ENCODE measurements at places on chromosomes 7 and 10.

- DNase-seq, result no peak
Observed at GRCh38 chr7:126656165-126656564, 596.6 kb downstream of the GRM8 start.

DNA sequence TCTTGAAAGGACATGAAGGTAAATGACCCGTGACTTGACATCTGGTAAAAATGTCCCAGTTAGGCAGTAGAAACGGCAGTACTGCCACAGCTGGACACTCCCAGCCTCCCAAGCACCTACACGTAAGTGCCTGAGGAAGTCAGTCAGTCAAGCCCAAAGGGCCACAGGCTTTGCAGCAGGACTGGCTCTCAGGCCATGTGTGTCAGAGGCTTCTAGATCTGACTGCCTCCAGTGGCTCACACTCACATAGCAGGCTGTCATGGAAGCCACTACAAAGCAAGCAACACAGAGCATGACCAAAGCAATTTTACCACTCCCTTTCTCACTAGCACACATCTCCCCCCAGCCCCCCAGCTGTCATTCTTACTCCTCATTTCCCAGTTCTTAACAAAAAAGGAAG, 17.8 kb upstream of the CCNJ start:
- DNase-seq, result no peak

- no peak for DNase-seq
Observed at GRCh38 chr10:130547368-130547767, 411.2 kb downstream of the GLRX3 start.

DNA sequence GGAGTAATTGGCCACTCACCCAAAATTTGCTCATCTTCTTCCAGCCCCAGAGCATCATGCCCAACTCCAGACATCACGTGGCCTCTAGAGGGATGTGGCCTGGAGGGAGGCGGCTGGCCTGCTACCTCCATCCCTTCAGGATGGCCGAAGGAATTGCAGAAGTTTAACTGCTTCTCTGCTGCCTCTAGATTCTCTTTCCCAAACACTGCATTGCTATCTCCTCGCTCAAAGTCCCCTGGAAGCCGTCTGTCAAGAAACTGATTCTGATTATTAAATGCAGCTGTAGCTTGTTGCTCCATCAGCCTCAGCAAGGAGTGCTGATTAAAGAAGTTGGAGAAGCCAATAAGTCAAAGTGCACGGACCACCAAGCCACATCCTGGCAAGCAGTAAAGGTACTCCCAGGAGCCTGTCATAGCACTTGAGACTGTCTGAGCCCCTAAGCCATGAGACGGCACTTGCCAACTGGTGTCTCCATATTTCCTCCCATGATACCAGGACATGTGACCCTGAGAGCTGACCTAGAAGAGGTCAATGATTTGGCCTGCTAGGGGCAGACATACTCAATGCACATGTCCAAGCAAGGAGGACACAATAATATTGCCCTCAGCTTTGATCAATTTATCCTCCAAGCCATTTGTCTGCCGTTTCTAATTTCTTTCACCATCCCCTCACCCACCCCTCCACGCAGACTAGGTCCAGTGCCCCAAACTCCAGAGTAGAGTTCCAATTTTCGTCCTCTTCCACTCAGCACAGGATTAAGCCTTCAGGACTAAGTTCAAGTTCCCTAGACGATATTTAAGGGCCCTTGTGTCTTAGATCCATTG, 84.2 kb downstream of the TBXAS1 start:
- DNase-seq, result no peak

DNA sequence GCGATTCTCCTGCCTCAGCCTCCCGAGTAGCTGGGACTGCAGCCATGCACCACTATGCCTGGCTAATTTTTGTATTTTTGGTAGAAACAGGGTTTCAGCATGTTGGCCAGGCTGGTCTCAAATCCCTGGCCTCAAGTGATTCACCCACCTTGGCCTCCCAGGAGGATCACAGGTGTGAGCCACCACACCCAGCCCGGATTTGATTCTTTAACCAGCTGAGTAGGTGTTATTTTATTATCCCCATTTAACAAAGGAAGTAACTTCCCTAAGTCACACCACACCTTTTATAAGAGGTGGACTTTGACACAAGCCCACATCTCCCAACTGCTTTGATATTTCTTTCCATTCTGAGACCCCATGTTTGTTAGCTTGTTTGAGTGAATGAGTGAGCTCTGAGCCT, 25.0 kb downstream of the SLC25A28 start:
- no peak for DNase-seq

DNA sequence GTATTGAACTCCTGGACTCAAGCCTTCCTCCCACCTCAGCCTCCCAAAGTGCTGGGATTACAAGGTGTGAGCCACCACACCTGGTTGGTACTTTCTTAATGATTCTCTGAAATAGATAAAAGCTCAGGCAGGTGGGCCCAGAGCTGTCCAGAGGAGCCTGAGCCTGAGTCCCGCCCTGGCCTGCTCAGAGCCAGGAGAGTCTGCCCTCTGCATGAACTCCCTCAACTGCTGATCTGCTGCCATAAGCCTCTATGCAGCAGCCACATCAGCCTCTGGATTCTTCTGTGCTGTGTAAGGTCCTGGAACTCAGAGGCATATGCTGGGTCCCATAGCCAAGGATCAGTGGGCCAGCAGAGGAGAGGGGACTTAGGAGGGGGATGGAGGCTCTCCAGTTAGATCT, 23.1 kb upstream of the DDIT4 start:
- DNase-seq, result no peak

- DNase-seq, result no peak
Observed at GRCh38 chr7:78510580-78511188, 712.1 kb downstream of the PHTF2 start.

- no peak for DNase-seq
Observed at GRCh38 chr7:18037609-18038008, 10.0 kb upstream of the PRPS1L1 start.

- no peak for DNase-seq
Observed at GRCh38 chr7:51243631-51244030, 73.0 kb downstream of the COBL start.

DNA sequence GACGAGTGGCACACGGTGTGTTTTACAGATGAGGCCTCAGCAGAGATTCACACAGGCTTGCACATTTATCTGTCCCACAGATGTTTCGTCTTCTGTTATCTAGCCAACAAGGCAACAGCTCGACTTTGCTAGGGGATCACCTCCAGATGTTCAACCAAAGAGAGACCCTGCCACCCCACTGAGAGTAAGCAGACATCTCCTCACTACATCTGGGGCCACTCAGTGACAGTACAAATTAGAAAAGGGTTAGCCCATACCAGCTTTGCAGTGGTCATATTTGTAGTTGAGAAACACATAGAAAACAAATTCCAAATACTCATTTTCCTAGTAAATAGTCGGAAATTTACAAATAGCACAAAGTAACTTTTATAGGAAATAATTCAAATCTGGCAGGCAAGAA, 164.2 kb downstream of the HDAC9 start:
- DNase-seq, result no peak

DNA sequence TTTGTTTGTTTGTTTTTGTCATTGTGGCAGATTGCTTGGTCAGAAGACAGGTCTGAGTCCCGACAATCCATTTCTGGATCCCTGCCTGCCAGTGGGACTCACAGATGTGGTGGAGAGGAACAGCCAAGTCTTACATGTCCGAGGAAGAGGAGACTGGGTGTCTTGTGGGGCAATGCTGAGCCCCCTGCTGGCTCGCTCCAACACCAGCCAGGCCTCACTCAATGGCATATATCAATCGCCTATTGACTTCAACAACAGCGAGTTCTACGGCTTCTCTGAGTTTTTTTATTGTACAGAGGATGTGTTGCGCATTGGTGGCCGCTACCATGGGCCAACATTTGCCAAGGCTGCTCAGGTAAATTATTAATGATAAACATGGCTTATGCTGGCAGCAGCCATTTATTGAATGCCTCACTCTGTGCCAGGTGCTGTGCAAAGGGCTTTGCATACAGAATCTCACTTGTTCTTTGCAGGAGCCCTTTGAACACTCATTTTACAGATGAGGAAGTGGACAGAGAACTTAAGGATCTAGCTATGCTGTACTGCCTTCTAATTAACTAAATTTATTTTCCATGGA, 33.3 kb downstream of the COX15 start:
- DNase-seq, result no peak

GRCh38 chr7:52962402-52963076, 72.9 kb upstream of the POM121L12 start:
- no peak for DNase-seq

- no peak for DNase-seq
Observed at GRCh38 chr7:14937581-14937980, 35.0 kb upstream of the DGKB start.

GRCh38 chr7:158865462-158865922, 9.1 kb downstream of the DYNC2I1 start:
- DNase-seq, result no peak

- DNase-seq, result no peak
Observed at GRCh38 chr7:13603016-13603415, 386.4 kb downstream of the ETV1 start.

DNA sequence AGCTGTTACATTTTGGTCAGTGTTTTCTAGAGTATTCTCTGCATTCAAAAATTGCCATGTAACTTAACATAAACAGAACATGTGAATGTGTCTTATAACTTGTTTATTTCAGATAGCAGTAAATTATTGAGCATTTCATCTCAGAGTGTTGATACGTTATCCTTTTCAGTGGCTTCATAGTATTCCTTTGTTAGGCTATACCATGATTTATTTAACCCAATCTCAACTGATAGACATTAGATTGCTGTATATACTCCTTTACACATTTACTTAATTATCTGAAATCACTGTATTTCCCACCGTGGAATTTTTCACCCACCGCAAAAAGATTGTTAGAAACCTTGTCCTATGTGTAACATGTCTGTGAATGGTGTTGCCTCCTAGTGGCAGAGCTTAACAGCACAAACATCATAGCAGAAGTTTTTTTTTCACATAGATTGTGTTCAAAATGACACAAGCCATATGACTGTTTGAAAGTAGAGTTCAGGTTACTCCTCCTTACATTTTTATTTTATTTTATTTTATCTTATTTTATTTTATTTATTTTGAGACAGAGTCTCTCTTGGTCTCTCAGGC, 21.4 kb downstream of the SLF2 start:
- DNase-seq, result no peak

- no peak for DNase-seq
Observed at GRCh38 chr10:66678521-66678920, 247.3 kb upstream of the LRRTM3 start.

DNA sequence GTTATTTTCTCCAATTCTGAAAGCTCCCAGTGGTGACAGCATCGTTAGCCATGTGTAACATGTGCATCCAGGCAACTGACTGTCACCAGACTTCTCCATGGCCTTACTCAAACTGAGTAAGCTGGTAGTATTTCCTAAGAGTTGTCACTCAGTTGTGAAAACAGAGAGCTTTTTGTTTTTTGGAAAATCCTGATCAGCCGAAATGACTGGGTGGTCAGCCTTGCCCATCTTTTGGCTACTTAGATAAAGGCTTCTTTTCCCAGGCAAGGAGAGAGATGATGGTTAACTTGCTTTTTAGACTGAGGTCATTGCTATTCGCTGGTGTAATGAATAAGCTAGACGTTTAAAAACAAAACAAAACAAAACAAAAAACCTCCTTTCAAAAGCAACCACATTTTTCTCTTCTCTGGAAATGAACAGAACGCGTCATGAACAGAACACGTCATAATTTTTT, 159.5 kb upstream of the KLF14 start:
- no peak for DNase-seq

GRCh38 chr7:155229548-155230168, 68.0 kb upstream of the INSIG1 start:
- no peak for DNase-seq

- no peak for DNase-seq
Observed at GRCh38 chr10:11993834-11994468, 48.7 kb downstream of the UPF2 start.

- DNase-seq, result no peak
Observed at GRCh38 chr7:45663167-45663921, 89.2 kb downstream of the ADCY1 start.

DNA sequence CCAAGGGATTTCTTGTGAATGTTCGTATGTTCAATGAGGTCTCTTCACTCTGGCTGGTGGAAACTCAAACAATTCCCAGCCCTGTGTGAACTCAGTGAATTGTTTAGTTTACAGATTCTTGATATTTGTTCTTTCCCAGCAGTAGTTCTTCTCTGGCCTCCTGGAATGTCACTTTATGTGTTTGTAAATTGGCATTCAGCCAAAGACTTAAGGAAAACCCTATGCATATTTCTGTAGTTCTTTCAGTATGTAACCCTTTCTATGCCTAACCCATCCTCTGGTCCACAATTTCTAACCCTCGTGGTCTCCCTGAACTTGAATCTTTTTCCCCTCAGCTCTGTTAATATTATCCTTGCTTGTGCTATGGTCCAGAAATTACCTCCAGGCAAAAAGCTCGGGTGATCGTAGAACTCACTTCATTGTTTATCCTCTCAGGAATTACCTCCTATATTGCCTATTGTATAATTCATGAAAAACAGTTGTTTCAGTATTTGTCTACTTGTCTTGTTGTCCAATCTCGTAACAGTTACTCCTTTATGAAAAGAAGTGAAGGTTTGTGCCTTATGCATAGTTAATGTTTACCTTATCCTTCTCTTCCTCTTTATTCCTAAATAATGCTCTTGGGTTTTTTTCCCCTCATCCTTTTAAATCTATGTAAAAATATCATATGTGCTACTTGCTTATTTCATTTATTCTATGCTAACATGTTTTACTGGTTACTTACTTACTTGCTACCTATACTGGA, 23.7 kb upstream of the AGR3 start:
- no peak for DNase-seq

- no peak for DNase-seq
Observed at GRCh38 chr10:108014145-108014901, 849.8 kb upstream of the SORCS1 start.

DNA sequence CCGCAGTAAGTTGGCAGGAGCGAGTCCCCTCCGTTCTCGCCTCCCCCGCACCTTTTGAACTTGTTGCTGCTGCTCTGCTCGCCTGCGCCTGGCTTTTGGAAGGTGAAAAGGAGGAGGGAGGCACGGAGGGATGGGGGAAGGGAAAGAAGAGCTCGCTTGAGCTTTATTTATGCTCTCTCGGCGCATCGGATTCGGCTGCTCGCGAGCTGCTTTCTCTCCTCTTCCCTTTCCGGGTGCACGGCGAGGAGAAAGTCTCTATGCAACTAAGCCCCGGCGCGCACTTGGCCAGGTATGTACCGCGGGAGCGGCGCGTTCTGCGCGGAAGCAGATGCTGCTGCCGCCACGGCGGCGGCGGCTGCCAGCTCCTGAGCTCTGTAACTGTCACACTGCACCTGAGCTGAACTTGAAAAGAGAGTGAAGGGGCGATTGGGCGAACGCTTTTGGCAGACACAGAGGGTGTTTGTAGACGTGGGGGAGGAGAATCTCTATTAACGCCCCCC, 551 bp downstream of the KCND2 start:
- no peak for DNase-seq

Data from activated CD4-positive, alpha-beta T cell treated with anti-CD3 and anti-CD28 coated beads for 4 hours (primary cell).